Peyer's patch (tissue), 4 donors: ENCODE measurements at places on chromosomes 3 and 15. TPM values are rescaled to one million over a fixed set of nuclear protein-coding genes. Genes with fewer than 3 reads are reported as not detected.

GRCh38 chr3:150739200-150739863 is 23.6 kb downstream of the SIAH2 start:
- no peak for DNase-seq

The C3orf85 gene
- 71.9 TPM for total RNA-seq

The LXN gene
- total RNA-seq = 18.2 TPM

- DNase-seq = no peak
Measured at GRCh38 chr15:79221696-79222095, 60.8 kb upstream of the ANKRD34C start.

- DNase-seq = no peak
Measured at GRCh38 chr3:117798221-117798620, 1088.6 kb downstream of the TUSC7 start.

DNA sequence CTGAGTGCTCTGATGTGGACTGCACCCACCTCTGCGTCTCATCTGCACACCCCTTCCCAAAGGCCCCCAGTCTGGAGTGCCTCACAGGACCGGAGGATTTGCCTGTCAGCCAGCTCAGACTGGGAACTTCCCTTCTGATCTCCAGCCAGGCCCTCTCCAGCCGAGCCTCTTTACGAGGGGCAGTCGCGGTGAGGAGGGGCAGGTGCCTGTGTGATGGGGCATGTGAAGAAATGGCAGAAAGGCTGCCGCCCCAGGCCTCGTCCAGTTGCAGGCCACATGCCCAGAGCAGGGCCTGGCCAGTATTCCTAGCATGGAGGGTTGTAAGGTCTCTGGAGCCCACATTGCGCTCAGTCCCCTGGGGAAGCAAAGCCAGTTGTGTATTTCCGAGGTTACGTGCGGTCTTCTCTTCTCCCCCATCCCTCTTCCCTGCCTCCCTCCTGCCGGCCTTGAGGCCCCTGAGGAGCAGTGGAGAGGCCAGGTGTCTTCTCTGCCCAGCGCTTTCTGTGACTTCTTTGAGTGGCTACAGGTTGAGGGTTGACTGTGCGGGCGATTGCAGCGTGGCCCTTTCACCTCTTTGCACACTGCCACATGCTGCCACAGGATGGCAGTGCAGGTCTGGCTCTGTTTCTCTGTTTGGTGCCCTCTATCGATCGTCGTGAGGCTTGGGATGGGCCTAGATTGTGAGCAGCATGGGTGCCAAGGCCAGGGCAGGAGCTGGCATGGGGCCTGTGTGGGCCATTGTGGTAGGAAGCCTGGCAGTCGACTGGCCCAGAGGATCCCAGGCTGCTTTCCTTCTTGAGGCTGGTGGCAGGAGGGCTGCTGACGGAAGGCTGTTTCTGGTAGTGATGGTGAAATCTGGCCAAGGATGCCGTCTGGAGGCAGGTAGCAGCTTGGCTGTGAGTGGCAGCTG is 5.3 kb downstream of the CLK3 start:
- DNase-seq = peak; percentile 78
